Kidney tubule cell (primary cell): ENCODE measurements at places on chromosomes 13 and 19.
A peak's percentile ranks its signal among the peaks of the same experiment; 100 is the strongest.

- peak; percentile 77 for DNase-seq
These were observed 129.8 kb downstream of the DLEU7 start for GRCh38 chr13:50713523-50714248.

- no peak for DNase-seq
These were observed 78.2 kb downstream of the GGACT start for GRCh38 chr13:100510208-100510957.

DNA sequence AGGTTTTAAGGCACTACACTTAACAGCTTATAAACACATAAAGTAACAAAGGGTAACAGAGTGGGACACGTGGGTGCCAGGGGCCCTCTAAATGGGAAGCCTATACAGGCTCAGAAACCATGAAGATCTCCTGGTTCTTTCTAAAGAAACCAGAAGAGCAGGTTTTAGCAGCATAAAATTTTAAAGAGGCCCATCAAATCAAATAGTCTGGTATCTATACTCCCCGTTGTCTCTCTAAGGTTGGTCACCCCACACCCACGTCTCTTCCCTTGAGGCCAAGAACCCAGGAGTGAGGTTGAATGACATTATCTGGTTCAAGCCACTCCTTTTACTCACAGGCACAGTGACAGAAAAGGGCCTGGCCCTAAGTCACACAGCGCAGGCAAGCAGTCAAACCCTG, 4.6 kb upstream of the DYRK1B start:
- no peak for DNase-seq

DNA sequence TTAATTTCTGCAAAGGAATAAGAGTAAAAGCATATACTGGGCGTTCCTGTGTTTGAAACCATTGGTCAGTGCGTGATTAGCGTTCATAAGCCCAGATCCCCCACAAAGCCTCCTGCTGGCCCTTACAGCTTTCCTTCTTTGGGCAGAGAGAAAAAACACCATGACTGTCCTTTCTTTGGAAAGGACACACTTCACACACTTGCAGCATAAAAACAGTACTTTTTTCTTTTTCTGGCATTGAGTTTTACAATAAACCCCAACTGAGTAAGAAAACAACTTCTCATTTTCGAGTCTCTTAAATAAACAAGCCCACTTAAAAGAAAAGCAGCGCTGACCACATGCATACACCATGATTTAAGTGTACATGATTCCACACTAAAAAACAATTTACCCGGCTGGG, 35.8 kb downstream of the SMAD9 start:
- DNase-seq, result no peak

- DNase-seq, result peak; percentile 26
These were observed 23.7 kb upstream of the SHISA2 start for GRCh38 chr13:26075498-26075897.

DNA sequence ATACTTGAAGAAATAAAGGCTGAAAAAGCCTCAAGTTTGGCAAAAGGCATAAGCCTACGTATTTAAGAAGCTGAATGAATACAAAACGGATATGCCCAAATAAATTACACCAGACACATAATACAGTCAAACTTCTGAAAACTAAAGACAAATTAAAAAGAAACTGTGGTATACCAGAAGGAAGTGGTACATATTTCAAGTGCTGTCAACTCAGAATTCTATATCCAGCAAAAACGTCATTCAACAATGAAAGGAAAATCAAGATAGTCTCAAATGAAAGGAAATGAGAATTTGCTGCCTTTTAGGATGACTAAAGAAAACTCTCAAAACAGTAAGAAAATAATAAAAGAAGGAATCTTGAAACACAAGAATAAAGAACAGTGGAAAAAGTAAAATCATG, 69.5 kb downstream of the POLR1D start:
- no peak for DNase-seq

- DNase-seq, result no peak
These were observed 18.7 kb upstream of the CRYL1 start for GRCh38 chr13:20544201-20544923.

DNA sequence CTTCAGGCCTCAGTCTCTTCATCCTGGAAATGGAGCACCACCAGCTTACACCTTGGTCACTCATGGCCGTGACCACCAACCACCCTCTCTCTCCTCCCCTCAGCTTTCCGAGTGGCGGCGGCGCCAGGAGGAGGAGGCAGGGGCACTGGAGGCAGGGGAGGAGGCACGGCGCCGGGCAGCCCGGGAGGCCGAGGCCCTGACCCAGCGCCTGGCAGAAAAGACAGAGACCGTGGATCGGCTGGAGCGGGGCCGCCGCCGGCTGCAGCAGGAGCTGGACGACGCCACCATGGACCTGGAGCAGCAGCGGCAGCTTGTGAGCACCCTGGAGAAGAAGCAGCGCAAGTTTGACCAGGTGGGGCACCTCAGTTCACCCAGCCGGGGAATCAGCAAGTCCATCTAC, 47.7 kb downstream of the KCNC3 start:
- no peak for DNase-seq

GRCh38 chr19:31177246-31177645, 172.0 kb downstream of the TSHZ3 start:
- DNase-seq, result no peak

- DNase-seq, result no peak
These were observed 12.7 kb downstream of the EGLN2 start for GRCh38 chr19:40811478-40812341.

DNA sequence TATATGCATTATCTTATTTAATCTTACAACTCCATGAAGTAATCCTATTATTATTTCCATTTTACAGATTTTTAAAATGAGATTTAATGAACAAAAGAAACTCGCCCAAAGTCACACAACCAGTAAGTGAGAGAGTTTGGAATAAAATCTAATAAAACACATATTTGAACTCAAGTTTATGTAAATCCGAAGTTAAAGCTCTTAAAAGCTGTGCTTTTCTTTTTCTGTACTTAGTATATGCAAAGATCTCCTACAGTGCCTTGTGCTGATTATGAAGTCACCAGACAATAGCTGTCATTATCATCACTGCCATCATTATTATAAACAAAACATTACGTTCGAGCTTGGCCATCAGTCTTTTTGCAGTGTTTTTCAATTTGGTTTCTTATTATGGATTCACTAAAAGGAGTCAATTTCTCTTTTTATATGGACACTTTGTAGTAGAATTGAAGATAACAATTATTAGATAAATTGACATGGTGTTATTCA, 29.7 kb upstream of the ENOX1 start:
- DNase-seq, result no peak

DNA sequence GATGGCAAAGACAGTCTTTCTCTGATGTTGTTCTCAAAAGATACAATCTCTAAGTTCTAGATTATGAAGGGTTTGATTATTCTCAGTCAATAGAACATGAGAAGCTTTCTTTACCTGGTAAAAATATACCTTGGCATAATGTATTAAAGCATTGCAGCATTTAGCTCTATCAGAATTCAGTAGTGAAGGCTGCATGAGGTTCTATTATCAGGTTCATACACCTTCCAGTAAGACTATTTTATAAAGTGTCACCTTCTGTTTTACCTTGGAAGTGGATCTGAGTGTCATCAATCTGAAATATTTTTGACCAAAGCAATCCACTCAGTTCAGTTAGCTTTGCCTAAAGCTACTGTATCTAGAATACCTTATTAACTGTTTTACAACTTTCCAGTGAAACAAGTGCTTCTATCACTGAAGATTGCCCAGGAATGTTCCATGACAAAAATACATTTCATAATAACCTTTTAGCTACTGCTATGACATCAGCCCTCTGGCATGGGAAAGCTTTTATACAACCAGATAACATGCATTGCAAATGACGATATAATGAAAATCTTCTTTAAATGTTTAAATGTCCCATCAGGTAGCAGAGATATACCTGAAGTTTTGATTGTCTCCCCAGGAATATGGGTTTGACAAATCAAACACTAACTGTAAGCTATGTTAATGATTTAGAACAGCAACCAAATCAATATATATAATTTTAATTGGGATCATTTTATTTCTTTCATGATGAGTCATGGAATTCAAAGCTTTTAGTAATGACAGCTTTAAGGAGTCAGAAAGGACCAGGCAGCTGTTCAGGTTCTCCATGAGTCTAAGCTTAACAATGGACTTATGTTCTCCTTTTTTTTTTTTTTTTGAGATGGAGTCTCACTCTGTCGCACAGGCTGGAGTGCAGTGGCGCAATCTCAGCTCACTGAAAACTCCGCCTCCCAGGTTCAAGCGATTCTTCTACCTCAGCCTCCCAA, 72.2 kb downstream of the UFM1 start:
- no peak for DNase-seq

DNA sequence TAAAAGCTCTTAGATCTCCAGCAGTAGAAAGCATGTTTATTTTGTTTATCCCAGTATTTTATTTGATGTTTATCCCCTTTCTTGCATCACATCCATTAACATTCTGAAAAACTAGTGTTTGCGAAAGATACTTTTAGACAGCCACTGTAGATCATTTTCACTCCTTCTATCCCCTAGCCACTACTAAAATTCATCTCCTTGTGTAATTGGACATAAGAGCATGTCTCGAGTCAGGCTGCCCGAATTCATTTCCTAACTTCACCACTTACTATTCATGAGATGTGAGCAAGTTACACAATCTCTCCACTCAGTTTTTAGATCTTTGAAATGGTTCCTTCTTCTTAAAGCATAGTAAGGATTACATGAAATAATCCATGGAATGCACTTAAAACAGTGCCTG, 514.0 kb downstream of the KLF5 start:
- DNase-seq, result no peak

GRCh38 chr13:30006246-30006645, 155.8 kb upstream of the UBL3 start:
- no peak for DNase-seq

- DNase-seq, result no peak
These were observed 37.4 kb downstream of the ERICH4 start for GRCh38 chr19:41480336-41480735.

GRCh38 chr13:113555141-113555540, 29.4 kb upstream of the TFDP1 start:
- no peak for DNase-seq

GRCh38 chr13:22189176-22190048, 518.5 kb downstream of the FGF9 start:
- DNase-seq, result no peak

DNA sequence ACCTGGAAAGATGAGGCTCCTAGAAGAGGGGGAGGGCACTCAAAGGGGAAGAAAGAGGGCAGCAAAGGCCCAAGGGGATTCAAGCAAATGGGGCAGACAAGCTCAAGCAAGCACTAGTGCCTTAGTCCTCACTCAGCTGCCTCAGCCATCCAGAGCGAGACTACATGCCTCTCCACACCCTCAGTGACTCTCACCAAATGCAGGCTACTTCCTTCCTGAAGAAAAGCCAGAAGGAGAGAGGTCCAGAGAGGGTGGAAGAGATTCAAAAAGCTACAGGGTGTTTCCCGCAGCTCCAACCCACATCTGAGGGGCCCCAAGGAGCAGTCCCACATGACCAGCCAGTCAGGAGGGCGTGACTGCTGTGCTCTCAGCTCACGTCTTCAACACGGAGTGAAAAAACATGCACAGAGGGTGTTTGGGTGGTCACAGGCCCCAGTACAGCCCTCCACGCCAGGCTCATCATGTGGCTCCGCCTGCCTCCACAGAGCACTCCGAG, 40.5 kb downstream of the MIPEP start:
- DNase-seq, result no peak

DNA sequence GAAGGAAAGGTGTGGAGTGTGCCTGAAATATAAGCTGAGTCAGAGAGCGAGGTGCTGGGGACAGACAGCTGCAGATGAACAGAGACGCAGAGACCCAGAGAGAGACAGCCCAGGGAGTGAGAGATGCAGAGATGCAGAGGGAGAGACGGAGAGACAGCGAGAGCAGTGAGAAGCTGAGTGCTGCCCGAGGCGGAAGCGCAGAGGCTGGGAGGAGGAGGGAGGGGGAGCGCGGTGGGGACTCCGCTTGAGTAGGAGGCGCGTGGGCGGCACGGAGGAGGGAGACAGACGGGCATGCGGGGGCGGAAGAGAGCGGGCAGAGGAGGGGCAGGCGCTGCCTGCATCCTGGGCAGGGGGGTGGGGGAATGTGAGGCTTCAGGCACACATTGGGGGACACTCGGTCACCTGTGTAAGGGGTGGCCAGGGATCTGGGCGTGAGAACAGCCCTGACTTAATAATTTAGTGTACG, 25.7 kb downstream of the SLC8A2 start:
- DNase-seq, result peak; percentile 48

- no peak for DNase-seq
These were observed 18.8 kb upstream of the TNFRSF19 start for GRCh38 chr13:23551213-23552008.

GRCh38 chr19:46591254-46591653, 9.9 kb upstream of the CALM3 start:
- no peak for DNase-seq

GRCh38 chr19:13865571-13866462, 11.1 kb upstream of the NANOS3 start:
- no peak for DNase-seq

- no peak for DNase-seq
These were observed 71.7 kb downstream of the KDM4B start for GRCh38 chr19:5040544-5041167.

- DNase-seq, result peak; percentile 28
These were observed 22.6 kb downstream of the POLR1D start for GRCh38 chr13:27644302-27644701.

GRCh38 chr13:50309882-50310594, 294.8 kb downstream of the KCNRG start:
- DNase-seq, result no peak

DNA sequence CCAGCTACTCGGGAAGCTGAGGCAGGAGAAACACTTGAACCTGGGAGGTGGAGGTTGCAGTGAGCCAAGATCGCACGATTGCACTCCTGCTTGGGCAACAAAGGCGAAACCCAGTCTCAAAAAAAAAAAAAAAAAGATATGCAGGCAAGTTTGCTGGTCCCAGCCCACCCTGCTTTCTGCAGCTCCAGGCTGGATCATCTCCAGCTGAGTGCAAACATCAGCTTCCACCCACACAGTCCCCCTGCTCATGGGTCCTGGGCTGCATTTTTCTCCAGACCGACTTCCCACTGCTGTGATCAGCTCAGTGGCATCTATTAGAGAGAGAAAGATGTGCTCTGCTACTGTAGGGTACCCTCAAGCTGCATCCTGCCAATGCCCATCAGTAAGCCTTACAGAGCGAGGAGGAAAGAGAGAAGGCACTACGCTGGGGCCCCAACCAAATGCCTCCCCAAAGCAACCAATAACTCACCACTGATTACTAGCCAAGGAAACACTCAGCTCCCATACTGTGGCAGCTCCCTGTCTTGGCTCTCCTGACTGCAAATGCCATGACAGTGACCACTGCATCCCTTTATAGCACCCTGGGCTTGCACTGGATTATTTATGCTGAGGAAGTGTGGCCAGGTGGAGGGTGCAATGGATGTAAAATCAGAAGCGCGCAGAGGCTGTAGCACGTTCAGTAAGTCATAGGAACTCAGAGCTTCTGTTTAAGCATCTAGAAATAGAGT, 170.9 kb upstream of the ZNF507 start:
- DNase-seq, result no peak

- no peak for DNase-seq
These were observed 32.1 kb downstream of the SLC25A30 start for GRCh38 chr13:45385907-45386553.
